ENCODE measurements at places on chromosomes 4 and X. TPM values are rescaled to one million over a fixed set of nuclear protein-coding genes. Genes with fewer than 3 reads are reported as not detected.

CACNA1F gene
- 0.90 TPM for total RNA-seq

NMU gene
- total RNA-seq, result 0.41 TPM

DNA sequence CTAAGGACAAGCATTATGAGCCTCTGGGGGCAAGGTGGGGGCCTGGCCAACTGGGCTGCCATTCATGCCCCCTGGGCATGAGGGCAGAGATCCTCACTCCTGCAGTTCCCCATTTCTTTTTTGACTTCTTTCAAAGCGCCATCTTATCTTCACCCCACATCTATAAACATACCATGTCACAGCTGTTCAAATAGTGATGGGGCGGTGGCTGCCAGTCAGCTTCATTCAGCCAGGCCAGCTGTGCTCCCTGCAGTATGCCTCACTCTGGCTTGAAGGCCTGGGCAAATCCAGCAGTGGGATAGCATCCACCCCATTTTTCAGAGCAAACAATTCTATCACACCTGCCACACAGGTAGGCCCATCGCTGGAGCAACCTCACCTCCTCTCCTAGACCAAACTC, 85.5 kb downstream of the NHSL2 start:
- H3K27me3 ChIP-seq, result peaks cover under 1% of the 10 kb centered on the region
- no peaks in the 10 kb centered on the region for H3K36me3 ChIP-seq
- H3K4me1 ChIP-seq, result peaks cover 13% of the 10 kb centered on the region
- no peak overlapping the region for H3K4me3 ChIP-seq
- no peak overlapping the region for H3K27ac ChIP-seq
- no peak for DNase-seq

DNA sequence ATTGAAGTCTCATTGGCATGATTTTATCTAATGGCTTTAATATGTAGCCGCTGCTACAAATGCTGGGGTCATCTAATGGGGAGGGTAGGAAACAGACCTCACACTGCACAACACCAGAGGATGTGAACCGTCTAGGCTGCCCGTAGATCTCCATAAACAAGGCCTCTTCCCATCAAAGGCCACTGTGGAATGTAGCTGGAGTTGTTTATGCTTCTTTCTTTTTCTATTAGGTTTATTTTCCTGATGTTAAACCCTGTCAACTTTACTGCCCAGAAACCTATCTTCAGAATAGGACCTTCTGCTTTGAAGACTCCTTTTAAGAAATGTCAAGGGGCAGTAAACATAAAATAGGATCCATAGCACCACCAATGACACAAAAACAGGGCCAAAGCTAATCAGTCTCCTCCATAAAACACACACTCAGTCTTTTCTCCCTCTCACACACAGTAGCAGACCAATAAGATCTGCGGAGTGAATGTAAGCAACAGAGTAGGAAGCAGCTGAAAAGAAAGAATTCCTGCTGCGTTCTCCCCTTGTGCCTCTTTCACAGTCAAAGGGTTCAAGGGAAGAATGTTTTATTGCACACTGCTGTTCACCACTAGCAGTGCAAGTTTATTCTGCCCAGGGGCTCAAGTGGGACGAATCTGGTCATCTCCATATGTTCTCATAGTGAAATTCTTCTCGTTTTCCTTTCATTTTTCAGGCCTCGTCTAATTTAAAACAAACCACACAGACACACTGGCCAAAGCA, 72.2 kb downstream of the MAML3 start:
- DNase-seq, result no peak
- H3K27ac ChIP-seq, result no peak overlapping the region
- H3K4me3 ChIP-seq, result no peak overlapping the region
- H3K4me1 ChIP-seq, result peaks cover 31% of the 10 kb centered on the region

DNA sequence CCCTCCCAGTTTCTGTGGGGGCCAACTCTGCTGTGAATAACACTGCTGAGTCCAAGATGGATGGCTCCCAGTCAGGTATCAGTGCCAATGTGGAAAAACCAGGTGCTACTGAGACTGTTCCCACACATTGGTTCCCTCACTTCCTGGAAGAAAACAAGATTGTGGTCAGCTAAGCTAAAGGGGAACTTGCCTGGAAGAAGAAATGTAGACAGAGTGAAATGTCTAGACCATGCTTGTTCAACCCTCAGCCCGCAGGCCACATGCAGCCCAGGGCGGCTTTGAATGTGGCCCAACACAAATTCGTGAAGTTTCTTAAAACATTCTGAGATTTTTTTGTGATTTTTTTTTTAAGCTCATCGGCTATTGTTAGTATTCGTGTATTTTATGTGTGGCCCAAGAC, 28.6 kb upstream of the UTP14A start:
- no peaks in the 10 kb centered on the region for H3K4me1 ChIP-seq
- no peak overlapping the region for H3K4me3 ChIP-seq
- DNase-seq, result no peak
- no peaks in the 10 kb centered on the region for H3K27me3 ChIP-seq
- no peaks in the 10 kb centered on the region for H3K36me3 ChIP-seq

DNA sequence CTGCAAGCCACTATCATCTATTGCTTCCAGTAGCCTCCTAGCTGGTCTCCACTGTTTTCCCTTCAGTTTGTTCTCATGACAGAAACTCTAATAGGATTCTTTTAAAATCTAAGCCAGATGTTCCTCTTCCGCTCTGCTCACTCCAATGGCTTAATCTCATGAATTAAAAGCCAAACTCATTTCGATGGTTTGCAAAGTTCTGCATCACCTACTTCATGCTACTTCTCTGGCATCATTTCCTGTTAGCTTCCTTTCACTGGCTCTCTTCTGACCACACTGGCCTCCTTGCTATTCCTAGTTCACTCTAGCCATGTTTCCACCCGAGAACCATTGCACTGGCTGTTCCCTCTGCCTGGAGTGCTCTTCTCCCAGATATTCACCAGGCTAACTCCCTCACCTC, 102.0 kb upstream of the LSM6 start:
- no peak for DNase-seq
- H3K4me1 ChIP-seq, result no peaks in the 10 kb centered on the region
- H3K36me3 ChIP-seq, result no peaks in the 10 kb centered on the region
- H3K4me3 ChIP-seq, result no peak overlapping the region
- H3K27me3 ChIP-seq, result peaks cover 6% of the 10 kb centered on the region

DNA sequence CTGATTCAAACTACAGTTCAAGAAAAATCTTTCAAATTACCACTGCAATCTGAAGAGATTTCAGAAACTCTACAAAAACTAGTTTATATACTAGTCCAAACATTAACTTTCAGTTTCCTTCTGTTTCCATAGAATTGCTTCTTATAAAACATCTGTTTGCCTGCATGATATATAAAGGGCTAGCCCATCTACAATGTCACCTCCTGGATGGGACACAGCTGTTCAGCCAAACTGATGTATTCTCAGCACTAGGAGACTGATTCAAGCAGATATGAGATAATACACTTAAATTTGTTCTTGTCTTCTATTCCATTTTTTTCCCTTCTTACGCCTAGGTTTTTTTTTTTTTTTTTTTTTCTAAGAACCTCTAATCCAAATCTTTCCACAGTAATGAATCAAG, 1569.7 kb upstream of the IGFBP7 start:
- no peak overlapping the region for H3K4me3 ChIP-seq
- H3K27me3 ChIP-seq, result no peaks in the 10 kb centered on the region
- no peaks in the 10 kb centered on the region for H3K36me3 ChIP-seq
- no peaks in the 10 kb centered on the region for H3K4me1 ChIP-seq
- H3K27ac ChIP-seq, result no peak overlapping the region
- no peak for DNase-seq

DNA sequence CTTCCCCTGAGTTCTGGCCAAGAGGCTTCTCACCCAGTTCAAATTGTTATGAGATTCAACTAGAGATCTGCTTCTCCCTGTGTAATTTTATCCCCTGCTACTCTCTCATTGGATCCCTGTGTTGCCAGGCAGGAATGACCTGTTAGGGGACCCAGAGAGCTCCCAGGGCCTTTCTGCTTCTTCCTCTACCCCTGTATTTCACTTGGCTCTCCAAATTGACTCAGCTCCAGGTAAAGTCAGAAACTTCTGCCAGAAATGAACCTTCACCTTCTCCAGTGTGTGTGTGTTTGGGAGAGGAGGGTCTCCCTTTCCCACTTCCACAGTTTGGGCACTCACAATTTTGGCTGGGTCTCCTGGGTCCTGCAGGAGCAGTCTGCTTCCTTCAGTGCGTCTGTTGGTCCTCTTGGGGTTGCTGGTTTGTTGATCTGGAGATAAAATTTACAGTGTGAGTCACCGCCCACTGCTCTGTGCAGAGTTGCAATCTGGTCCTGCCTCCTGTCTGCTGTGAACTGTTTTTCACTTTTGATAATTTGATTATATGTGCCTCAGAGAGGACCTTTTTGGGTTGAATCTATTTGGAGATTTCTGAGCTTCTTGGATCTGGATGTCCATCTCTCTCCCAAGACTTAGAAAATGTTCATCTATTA, 112.4 kb upstream of the EDA2R start:
- H3K36me3 ChIP-seq, result no peaks in the 10 kb centered on the region
- no peak for DNase-seq
- no peaks in the 10 kb centered on the region for H3K4me1 ChIP-seq
- H3K4me3 ChIP-seq, result no peak overlapping the region
- H3K27me3 ChIP-seq, result no peaks in the 10 kb centered on the region
- H3K27ac ChIP-seq, result no peak overlapping the region
